ENCODE measurements at places on chromosomes 6 and 20.

- no peak for DNase-seq
Observed at GRCh38 chr6:110471726-110472365, 4.6 kb downstream of the SLC22A16 start.

GRCh38 chr6:165222315-165223025 is 86.9 kb downstream of the C6orf118 start:
- DNase-seq: no peak

DNA sequence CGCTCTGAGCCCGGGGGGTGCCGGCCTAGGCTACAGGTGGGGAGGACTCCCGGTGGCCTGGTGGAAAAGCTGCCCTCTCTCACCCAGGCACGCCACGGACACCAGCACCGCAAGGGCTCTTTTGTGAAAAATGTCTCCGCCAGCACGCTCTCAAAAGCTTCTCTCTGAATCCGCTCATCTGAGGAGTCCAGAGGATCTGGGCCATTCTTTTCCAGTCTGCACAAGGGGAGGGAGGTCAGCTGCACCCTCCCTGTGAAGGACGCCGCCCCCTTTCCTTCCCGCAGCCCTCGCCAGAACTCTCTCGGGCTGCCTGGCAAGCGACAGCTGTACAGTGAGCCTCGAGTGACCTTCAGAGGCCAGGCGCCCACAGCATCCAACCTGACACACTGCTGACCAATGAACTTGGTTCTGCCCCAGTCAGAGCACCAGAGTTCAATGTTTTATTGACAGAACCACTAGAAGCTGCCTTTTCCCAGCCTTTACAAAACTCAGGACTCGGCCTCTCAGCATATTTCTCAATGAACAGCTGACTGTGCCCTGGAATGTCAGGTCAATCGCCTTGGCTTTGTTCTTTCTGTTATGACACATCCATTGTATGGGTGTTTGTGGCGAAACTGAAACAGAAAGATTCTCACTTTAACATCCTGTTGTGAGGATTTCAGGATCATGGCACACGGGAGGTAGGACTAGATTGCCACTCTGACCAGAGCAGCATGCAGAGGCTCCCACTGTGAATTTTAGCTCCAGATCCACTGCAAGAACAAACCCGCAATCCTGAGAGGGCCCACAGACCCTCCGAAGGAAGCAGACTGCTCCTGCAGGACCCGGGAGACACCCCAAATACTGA is 26.7 kb downstream of the SERPINB9 start:
- DNase-seq: peak; percentile 79

DNA sequence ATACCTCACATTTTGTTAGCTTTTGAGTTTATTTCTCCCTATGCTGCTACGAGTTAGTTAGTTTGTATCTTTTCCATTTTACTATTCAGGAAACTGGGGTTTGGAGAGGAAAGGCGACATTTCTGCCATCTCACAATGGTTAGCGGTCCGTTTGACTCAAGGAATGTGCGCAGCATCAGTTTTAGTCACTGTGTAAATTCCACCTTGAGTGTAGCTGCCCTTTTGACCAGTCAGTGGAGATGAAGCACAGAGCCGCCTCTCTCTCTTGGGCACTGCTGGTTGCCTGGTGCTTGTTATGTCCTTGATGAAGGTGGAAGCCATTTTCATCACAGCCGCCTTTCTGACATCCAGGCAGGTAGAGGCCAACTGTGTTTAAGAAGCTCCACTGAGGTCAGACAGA is 185.5 kb downstream of the SCP2D1 start:
- DNase-seq: no peak

- DNase-seq: no peak
Observed at GRCh38 chr6:18101873-18102272, 20.6 kb downstream of the NHLRC1 start.
